ENCODE measurements at places on chromosomes 6 and 20. TPM values are rescaled to one million over a fixed set of nuclear protein-coding genes. Genes with fewer than 3 reads are reported as not detected.

The C4B gene
- total RNA-seq: 1.8 TPM

The MYL9 gene
- 0.76 TPM for total RNA-seq

The VARS2 gene
- 23.5 TPM for total RNA-seq

The HCRTR2 gene
- total RNA-seq: 0.04 TPM

The TRERF1 gene
- total RNA-seq: 1.3 TPM

The BTNL2 gene
- total RNA-seq: not detected

The CAPN11 gene
- 0.97 TPM for total RNA-seq

The LPA gene
- total RNA-seq: not detected

The BPIFB2 gene
- not detected for total RNA-seq

The EEF1A2 gene
- total RNA-seq: 0.76 TPM

The PPP1R14C gene
- not detected for total RNA-seq

The CPXM1 gene
- 0.12 TPM for total RNA-seq

GRCh38 chr20:53517146-53517545, 76.5 kb downstream of the ZNF217 start:
- DNase-seq: no peak

- no peak for DNase-seq
Observed at GRCh38 chr6:24329022-24329421, 28.8 kb downstream of the DCDC2 start.

DNA sequence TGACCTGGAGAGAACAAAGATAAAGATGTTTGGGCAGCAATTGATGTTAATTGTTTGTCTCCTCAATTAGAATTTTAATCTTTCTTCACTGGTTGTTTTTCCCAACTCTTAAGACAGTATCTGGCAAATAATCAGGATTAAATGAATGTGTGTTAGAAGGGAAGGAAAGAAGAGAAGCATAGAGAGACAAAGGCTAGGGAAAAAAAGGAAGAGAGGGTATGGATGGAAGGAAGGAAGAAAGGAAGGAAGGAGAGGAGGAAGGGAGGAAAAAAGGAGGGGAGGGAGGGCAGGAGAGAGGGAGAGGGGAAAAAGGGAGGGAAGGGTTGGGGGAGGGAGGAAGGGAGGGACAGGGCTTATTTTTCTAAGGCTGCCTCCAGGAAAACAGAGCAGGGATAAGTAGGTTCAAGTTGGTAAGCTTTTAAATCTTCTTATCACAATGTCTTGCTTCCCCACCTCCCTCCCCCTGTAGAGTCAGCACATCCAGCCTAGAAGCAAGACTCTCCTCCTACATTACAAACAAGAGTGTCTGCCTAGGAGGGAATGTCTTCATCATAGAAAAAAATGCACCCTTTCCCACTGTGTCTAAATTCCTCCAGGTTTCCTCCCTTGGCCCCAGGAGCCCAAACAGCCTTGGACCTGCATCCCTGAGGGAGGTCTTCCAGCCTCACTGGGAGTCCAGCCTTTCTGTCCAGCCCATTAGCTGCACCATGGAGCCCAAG, 447.8 kb upstream of the JARID2 start:
- DNase-seq: no peak

DNA sequence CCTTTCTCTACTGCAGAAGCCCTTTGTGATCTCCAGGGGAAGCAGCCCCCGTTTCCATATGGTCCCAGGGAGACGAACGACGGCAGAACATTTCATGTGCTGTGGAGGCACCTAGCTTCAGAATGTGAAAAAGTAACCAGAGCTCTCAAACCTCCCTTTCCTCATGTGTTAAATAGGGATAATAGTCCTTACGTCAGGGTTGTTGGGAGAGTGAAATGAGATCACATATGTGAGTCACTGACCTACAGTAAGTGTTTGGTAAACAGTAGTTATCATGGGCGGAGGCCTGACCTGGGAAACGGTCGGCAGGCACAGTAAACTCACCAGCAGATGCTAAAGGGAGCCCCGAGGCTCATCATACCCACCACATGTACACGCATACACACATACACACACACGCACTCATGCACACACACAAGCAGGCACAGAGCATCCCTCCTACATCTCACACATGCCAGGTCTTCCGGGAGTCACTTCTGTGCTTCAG, 89.7 kb downstream of the LY86 start:
- no peak for DNase-seq

GRCh38 chr6:27213544-27214125, 33.9 kb upstream of the PRSS16 start:
- DNase-seq: no peak

GRCh38 chr6:90456001-90456400, 130.9 kb downstream of the MAP3K7 start:
- no peak for DNase-seq

- DNase-seq: no peak
Observed at GRCh38 chr20:52167232-52167840, 24.2 kb downstream of the ZFP64 start.

DNA sequence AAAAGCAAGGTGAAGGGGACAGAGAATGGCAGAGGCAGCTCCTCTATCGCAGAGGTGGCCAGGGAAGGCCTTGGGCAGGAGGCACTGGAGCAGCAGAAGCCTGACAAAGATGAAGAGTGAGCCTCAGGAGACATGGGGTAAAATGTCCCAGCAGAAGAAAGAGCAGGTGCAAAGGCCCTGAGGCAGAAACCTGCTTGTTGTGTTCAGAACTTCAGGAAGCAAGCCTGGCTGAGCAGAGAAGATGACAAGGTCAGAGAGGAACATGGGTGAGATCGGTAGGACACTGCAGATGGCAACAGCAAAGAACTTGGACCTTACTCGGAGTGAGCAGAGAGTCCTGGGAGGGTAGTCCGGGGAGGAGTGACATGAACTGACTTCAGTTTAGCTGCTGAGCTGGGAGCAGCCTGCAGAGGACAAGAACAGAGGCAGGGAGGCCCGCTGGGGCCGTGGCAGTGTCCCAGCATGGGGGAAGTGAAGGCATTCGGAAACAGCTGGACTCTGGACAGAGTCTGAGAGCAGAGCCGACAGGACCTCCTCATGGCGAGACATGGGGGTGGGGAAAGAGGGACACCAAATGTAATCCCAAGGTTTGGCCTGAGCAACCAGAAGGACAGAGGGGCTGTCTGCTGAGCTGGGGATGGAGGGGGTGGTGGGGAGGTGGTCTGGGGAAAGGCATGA, 106.3 kb downstream of the PREX1 start:
- no peak for DNase-seq

GRCh38 chr6:26270903-26271667, 93.9 kb upstream of the BTN3A2 start:
- DNase-seq: no peak

GRCh38 chr6:168122521-168122920, 43.5 kb upstream of the FRMD1 start:
- no peak for DNase-seq

- DNase-seq: no peak
Observed at GRCh38 chr6:127880429-127880828, 20.4 kb downstream of the THEMIS start.

DNA sequence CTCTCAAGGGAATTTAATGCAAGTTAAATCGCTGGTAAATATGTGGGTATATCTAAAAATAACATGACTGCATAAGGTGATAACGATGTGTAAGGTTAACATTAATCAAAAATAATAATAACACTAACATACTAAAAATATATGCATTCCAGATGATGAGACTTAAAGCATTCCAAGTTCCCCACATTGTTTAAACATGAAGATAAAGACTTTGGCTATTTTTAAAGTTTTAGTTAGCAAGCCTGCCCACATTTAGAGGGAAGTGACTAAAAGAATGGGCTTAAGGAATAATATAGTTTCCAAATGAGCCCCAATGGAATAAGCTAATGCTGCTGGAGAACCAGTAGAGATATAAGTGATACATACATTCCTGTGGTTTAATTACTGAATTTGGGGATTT, 941.3 kb downstream of the TBC1D32 start:
- no peak for DNase-seq

DNA sequence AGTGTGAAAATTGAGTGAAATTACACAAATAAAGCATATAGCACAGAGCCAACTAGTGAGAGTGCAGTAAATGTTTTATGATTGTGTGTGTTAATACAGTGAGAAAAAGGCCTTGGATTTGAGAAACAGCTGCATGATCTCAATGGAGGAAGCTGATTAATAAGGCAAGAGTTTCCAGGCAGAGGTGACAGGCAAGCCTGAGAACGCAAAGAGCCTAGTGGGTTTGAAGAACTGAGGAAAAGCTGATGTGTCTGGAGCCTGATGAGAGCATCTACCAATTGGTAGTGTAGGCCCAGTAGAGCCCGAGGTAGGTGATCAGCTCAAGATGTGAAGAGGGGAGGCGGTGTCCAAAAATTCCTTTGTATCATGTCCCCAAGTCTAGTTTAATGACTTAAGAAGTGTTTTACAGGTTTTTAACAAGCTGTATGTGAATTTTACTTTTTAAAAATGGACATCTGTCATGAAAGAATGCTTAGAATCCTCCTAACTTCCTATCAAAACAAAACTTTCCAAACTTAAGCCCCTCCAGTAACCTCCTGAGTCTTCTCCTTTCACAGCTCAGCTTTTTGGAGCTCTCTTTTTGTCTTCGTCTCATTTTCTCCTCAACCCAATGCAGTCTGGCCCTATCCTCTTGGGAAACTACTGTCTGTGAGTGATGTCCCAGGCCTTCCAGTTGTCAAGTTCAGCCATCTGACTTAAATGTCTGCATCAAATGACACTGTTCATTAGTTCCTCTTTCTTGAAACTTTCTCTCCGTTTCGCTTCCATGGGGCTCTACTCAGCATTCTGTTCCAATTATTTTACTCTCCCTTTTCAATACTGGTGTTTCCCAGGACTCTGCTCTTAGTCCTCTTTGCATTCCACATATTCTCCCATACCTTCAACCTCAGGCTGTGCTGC, 1.2 kb downstream of the CDC40 start:
- no peak for DNase-seq

DNA sequence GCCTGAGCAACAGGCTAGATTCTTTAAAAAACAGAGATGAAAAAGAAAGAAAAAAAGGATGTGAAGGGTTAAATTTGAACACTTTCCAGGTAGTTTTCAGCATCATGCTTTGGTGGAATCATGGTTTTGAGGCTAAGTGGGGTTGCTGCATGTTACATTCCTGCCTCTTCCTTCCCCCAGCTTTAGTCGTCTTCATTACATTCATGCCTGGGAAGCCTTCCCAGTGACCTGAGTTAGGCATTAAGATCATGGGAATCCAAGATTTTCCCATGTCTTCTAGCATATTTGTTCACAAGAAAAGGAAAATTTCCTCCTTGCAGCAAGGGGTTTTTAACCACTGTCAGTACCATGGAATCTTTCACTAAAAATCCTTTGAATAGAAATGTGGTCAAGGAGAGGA, 12.0 kb downstream of the TPX2 start:
- no peak for DNase-seq

GRCh38 chr20:56229812-56230211, 18.7 kb upstream of the MC3R start:
- no peak for DNase-seq

DNA sequence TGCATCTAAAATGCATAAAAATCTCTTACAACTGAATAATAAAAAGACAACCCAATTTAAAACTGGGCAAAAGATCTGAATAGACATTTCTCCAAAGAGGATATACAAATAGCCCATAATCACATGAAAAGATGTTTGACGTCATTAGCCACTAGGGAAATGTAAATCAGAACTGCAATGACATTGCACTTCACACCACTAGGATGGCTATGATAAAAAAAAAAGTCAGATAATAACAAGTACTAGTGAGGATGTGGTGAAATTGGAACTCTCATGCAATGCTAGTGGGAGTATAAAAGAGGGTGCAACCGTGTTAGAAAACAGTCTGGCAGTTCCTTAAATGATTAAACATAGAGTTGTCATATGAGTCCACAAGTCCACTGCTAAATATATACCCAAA, 24.3 kb upstream of the TBX18 start:
- DNase-seq: no peak

DNA sequence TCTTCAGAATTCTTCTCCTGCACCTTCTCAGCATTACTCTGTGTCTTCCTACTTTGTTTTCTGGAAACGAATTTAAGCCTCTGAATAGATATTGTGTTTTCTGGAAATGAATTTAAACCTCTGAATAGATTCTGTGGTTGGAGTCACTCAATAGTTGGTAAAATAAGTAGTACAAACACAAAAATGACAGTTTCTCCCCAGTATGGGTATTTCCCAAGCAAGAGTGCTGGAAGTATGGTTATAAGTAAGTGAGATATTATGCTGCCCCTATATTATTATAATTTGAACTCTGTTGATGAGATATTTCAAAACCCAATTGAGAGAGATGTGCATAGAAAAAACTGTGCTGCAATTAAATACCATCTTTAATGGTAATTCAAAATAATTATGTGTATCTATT, 94.9 kb downstream of the TINAG start:
- no peak for DNase-seq

GRCh38 chr6:109237077-109237985, 142.0 kb downstream of the CEP57L1 start:
- no peak for DNase-seq

DNA sequence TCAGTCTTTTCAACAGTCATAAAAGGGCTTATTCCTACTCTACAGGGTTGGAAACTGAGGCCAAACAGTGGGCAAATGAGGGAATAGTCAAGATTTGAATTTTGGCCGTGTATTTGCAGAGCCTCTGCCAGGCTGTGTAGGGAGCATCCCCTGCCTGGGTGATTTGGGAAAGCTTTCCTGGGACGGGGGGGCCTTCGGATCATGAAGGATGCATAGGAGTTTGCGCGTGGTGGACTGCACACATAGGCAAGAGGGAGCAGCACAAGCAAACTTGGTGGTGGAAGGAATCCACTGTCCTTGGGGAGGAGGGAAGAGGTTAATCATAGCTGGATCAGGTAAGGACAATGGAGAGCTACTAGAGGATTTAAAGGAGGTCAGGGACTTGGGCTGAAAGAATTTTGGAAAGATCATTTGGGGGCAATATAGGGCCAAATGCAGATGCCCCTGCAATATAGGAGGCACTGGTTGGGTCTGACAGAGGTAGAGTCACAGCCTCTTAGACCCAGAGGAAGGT, 2.5 kb downstream of the PTPRA start:
- DNase-seq: no peak

GRCh38 chr6:145765449-145765848, 30.1 kb upstream of the EPM2A start:
- DNase-seq: no peak

GRCh38 chr6:101393251-101393828, at the start of gene GRIK2:
Gene GRIK2 (plus strand): TSS chr6:101393708.
- DNase-seq: peak; percentile 29

GRCh38 chr6:164554226-164554625, 755.2 kb downstream of the C6orf118 start:
- no peak for DNase-seq

DNA sequence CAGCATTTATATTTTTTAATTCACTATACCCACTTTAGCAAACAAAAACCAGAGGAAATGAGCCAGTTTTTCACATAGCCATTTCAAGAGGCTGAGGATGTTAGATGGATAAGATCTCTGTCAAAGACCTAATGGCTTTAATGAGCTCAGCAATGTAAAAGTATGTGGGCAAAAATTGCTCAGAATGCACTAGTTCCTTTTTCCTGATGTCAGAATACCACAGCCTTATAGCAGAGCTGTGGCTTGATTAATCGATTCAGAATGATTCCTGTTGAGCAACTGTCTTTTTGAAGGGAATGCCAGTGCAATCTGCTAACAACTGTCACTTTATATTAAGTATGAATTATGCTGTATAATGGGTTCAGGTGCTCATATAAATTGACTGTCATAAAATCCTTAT, 100.6 kb upstream of the HIVEP1 start:
- DNase-seq: no peak
